ENCODE measurements at places on chromosomes 1 and 21. TPM values are rescaled to one million over a fixed set of nuclear protein-coding genes. Genes with fewer than 3 reads are reported as not detected.

DNA sequence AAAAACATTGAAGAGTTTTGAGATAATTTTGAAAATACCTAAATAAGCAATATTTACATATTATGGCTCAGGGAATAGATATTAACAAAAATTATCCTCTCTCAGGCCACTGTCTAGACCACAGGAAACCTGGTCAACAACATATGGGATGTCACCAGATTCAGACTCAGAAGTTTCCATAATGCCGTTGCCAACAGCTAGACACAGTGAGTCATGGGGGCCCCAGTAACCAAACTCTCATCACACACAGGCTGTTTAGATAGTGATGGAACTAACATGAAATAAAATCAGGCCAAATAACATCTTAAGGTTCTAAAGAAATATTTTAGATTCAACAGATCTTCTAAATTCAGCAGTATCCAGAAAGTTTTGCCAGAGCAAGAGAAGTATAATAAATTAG, 681.7 kb upstream of the ADAMTS5 start:
- H3K4me1 ChIP-seq: no peaks in the 10 kb centered on the region
- no peaks in the 10 kb centered on the region for H3K27me3 ChIP-seq
- no peak for DNase-seq
- no peak overlapping the region for H3K4me3 ChIP-seq
- no peak overlapping the region for H3K27ac ChIP-seq
- H3K36me3 ChIP-seq: no peaks in the 10 kb centered on the region

DNA sequence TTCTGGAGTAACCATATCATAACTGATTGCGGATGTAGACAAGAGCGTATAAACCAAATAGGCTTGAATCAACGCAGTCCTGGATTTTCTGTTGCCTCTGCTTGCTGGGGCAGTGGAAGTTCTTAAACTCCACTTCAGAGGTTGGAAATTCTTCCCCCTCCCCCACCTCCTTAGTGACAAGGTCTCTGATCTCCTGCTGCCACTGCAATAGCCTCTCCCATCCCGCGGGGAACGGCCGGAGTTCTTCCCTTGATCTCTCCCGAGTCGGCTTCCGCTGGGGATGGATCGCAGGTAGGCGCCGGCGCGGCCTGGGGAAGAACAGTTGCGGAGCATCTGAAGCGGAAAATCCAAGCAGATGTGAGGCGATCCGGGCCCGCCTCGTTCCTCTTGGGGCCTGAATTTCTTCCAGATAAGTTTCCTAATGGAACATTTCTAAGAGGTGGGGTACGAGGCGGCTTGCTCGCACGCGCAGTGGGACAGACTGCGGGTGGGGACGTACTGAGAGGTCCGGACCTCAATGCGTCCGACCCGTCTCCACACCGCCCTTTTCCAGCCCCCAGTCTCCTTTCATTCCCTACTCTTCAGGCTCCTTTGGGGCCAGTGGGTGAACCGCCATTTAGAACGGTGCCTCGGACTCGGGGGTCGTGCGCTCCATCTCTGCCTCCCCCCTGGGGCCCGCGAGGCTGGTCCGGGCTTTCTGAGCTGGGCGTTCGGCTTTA, 3.1 kb upstream of the SIM2 start:
- no peak overlapping the region for H3K27ac ChIP-seq
- peaks cover 35% of the 10 kb centered on the region for H3K27me3 ChIP-seq
- no peak overlapping the region for H3K4me3 ChIP-seq
- H3K36me3 ChIP-seq: no peaks in the 10 kb centered on the region

- no peaks in the 10 kb centered on the region for H3K4me1 ChIP-seq
- H3K36me3 ChIP-seq: no peaks in the 10 kb centered on the region
- H3K4me3 ChIP-seq: no peak overlapping the region
- H3K27ac ChIP-seq: no peak overlapping the region
- DNase-seq: no peak
These were observed 69.1 kb upstream of the TEKT2 start for GRCh38 chr1:36014722-36015220.

- H3K27me3 ChIP-seq: peaks cover 23% of the 10 kb centered on the region
- H3K4me1 ChIP-seq: peaks cover 7% of the 10 kb centered on the region
- no peak overlapping the region for H3K27ac ChIP-seq
- H3K4me3 ChIP-seq: no peak overlapping the region
- H3K36me3 ChIP-seq: no peaks in the 10 kb centered on the region
These were observed 62.5 kb downstream of the FAM163A start for GRCh38 chr1:179805291-179806195.

DNA sequence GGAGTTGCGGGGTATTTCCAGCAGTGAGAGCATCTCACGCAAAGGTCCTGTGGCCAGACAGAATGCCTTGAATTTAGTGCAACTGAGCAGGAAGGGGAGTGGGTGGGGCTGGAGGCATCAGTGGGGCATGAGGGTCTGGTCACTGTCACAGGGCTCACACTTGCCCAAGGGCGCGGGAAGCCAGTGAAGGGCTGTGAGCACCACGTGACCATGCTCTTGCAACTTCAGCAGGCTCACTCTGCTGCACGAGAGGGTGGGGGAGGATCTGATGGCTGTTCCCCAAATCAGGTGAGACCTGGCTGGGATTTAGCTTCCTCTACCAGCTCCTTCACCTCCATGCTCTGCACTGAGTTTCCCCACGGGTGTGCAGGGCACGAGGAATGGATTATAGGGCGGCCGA, 64.2 kb downstream of the PGBD5 start:
- DNase-seq: no peak
- H3K27ac ChIP-seq: no peak overlapping the region
- H3K4me1 ChIP-seq: no peaks in the 10 kb centered on the region
- H3K36me3 ChIP-seq: no peaks in the 10 kb centered on the region

- no peaks in the 10 kb centered on the region for H3K36me3 ChIP-seq
- H3K4me1 ChIP-seq: peaks cover 2% of the 10 kb centered on the region
- no peak overlapping the region for H3K4me3 ChIP-seq
- no peaks in the 10 kb centered on the region for H3K27me3 ChIP-seq
- DNase-seq: no peak
- no peak overlapping the region for H3K27ac ChIP-seq
These were observed 82.9 kb downstream of the GALNT2 start for GRCh38 chr1:230149751-230150584.

DNA sequence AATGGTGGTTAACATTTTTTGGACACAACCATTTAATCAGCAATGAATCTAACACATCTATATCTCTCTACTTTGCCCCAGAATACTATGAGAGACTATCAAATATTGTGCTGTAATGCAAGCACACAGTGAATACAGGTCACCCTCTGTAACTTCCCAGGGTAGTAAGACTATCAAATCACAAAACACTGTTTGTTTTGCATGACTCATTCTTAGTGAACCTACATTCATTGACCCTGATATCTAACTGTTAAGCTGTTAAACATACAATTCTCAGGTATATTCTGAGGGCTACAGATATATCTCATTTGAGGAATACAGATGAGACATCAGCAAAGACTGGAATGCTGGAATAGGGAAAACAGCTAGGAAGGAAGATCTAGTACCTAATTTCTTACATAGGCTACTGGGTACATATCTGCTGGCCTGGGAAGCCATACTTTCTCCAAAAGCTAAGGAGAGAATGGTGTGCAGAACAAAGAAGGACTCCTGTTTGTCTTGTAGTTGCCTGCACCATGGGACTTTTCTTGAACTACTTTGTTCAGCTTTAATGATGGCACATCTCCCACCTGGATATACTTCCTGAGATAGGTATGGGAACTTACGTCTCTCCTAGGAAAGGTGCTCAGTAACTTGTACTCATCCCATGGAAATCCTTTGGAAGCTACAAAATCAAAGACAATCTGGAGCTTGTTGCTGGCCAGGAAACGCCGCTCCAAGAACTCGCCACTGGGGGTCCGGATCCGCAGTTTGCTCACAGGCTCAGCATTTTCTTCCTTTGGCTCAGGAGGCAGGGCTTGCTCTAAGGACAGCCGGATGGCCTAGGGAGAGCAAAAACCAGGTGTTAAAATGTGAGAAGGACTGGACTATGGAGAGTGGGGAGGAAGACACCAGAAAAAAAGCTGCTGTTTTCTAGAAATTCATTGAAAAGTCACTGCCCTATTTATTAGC, 51.9 kb upstream of the DMRTA2 start:
- no peak overlapping the region for H3K27ac ChIP-seq
- DNase-seq: no peak
- no peaks in the 10 kb centered on the region for H3K27me3 ChIP-seq
- no peaks in the 10 kb centered on the region for H3K36me3 ChIP-seq

DNA sequence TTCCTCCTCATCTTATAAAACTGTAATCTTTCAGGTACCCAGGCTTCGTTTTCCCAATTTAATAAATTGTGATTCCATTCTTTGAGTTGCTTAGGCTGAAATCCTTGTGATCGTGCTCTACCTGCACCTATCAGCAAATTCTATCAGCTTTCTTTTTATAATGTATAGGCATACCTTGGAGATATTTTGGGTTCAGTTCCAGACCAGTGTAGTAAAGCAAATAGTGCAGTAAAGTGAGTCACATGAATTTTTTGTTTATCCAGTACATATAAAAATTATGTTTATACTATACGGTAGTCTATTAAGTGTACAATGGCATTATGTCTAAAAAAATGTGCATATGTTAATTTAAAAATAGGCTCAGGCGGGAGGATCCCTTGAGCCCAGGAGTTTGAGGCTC, 5.5 kb downstream of the SWT1 start:
- no peak for DNase-seq
- no peaks in the 10 kb centered on the region for H3K27me3 ChIP-seq
- H3K36me3 ChIP-seq: no peaks in the 10 kb centered on the region

DNA sequence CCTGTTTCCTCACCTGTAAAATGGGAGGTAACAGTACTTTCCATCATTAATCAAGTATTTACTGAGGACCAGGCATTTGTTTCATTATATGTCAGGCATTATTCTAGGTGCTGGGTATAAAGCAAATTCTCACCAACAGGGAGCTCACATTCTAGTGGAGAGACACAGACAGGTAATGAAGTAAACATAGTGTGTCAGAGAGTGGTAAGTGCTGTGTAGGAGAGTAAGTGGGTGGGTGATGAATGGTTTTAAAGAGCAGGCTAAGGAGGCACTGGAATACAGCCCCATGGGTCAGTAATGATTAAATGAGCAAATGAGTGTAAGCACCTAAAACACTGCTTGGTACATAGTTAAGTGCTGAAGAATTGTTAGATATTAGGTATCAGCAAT, 60.4 kb downstream of the DNTTIP2 start:
- H3K36me3 ChIP-seq: no peaks in the 10 kb centered on the region
- no peak for DNase-seq
- H3K4me1 ChIP-seq: peaks cover 16% of the 10 kb centered on the region

DNA sequence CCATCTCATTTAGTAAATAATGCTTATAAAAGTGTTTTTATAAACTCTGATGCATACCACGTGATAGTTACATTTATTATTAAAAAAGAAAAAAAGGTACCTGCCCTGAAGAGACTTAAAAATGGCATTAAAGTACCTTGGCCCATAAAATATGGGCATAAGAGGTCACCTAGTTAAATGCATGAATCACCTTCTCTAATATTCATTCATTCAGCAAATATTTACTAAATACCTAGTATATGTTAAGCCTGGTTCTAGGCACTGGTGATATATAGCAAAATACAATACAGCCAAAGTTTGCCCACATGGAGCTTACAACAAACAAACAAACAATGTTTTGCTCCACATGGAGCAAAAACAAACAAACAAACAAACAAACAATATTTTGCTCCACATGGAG, 87.0 kb downstream of the SCMH1 start:
- H3K27me3 ChIP-seq: no peaks in the 10 kb centered on the region
- no peak overlapping the region for H3K27ac ChIP-seq
- no peak for DNase-seq
- H3K36me3 ChIP-seq: peaks cover 4% of the 10 kb centered on the region

GRCh38 chr21:38986406-38986805, 180.7 kb downstream of the ETS2 start:
- H3K27me3 ChIP-seq: no peaks in the 10 kb centered on the region
- H3K4me1 ChIP-seq: peaks cover 6% of the 10 kb centered on the region
- no peak overlapping the region for H3K4me3 ChIP-seq
- DNase-seq: no peak

DNA sequence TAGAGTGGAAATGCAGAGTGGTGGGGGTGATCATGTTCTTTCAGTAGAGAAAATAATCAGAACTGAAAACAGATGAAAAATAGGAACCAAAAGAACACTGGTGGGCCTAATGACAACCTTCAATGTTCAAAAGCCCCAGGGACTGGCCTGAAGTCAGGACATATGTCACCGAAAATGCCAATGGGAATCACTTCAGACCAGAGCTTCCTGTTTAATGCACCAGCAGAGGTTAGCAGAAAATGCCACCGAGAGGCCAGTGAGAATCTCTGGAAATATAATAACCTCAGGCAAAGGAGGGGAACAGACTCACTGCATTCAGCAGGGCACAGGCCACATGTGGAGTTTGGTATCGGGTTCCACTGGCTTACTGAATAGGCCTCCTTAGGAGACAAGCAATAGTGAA, 15.9 kb upstream of the CD58 start:
- H3K36me3 ChIP-seq: no peaks in the 10 kb centered on the region
- no peak overlapping the region for H3K27ac ChIP-seq
- peaks cover 3% of the 10 kb centered on the region for H3K4me1 ChIP-seq
- H3K4me3 ChIP-seq: no peak overlapping the region
- H3K27me3 ChIP-seq: no peaks in the 10 kb centered on the region
- DNase-seq: no peak

The SLC35D1 gene
- 11.7 TPM for total RNA-seq

The CYP4X1 gene
- total RNA-seq: not detected

The GCSAML gene
- total RNA-seq: not detected

The ITLN1 gene
- total RNA-seq: not detected

The MCOLN2 gene
- total RNA-seq: 17.3 TPM

The DNAJC16 gene
- total RNA-seq: 21.0 TPM

The HMGCS2 gene
- not detected for total RNA-seq
